Osteocyte (in vitro differentiated cells): ENCODE measurements at places on chromosomes 1 and 21. TPM values are rescaled to one million over a fixed set of nuclear protein-coding genes. Genes with fewer than 3 reads are reported as not detected.

The RGS18 gene
- not detected in 2 replicates for total RNA-seq

The OR2T33 gene
- total RNA-seq = not detected in 2 replicates

The JAK1 gene
- 103 TPM in 2 replicates for total RNA-seq

The LIN28A gene
- not detected in 2 replicates for total RNA-seq

The HAO2 gene
- total RNA-seq = not detected in 2 replicates

The KCNH1 gene
- 7.3 and 9.4 TPM in 2 replicates for total RNA-seq

- no peak overlapping the region for H3K4me3 ChIP-seq
- peaks cover 19% of the 10 kb centered on the region for H3K27me3 ChIP-seq
- no peaks in the 10 kb centered on the region for H3K36me3 ChIP-seq
- DNase-seq = peak; percentile 56
These were observed 87.5 kb downstream of the IER5 start for GRCh38 chr1:181175955-181176354.

DNA sequence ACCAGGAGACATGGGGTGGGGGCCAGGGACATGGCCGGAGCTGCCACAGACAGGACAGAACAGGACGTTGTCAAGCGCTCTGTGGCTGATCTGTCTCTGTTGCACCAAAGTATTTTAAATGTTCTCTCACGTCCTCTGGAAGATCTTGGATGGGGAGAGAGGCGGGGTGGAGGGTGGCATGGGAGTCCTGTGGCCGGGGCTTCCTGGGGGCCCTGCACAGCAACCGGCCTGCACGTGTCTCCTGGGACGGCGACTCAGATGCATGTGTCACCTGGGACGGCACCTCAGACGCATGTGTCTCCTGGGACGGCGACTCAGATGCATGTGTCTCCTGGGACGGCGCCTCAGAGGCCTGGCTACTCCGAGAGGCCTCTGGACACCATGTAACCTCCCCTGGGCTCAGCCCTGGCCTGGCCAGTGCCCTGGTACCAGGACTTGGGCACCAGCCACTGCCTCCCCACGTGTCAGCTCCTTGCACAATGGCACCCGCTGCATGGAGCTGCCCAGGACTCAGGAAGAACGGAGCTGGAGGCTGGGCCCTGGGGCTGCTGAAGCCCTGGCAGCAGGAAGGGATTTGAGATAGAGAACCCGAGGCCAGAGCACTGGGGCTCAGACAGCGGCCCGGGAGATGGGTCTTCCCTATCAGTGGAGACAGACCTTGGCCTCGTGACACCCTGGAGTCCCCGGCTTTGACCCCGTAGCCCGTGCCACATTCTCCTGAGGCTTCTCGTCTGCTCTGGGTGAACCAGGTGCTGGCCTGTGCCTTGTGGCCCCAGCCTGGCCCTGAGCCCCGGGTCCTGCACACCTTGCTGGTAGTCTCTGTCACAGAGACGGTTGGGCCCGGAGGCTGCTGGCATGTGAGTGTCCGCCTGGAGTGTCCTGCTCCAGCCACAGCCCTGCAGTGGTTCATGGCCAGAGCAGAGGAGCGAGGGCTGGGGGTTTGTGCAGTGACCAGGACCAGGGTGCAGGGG is 14.7 kb upstream of the SLC19A1 start:
- H3K4me3 ChIP-seq = no peak overlapping the region
- peaks cover 6% of the 10 kb centered on the region for H3K4me1 ChIP-seq
- peaks cover 19% of the 10 kb centered on the region for H3K27me3 ChIP-seq

DNA sequence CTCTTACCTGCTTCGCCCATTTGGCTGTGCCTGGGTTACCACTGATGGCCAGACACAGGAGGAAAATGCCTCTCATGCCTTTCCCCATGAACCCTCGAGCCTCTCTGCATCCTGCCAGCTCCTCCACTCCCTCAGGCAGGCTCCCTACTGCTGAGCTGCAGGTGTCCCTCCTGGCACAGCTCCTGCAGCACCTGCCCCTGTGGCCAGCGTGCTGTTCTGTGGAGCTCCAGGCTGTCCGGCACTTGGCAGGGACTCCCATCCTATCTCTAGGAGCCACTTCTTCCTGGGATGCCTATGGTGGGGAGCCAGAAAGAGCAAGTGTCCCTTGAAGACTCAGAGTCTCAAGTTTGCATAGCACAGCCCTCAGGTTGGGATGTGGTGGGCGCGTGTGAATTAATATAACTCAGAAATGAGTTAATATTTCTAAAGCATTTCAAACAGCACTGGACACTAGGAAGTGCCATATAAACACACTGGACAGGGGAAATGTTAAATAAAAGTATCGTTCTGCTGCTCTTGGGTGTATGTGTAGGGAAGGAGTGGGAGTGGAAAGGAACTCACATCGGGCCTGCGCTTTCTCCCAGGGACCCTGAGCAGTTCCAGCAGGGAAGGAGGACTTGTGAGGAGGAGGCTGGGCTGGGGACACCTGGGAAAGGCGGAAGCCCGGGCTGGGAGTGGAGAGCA is 2.7 kb downstream of the LRRC71 start:
- no peak for DNase-seq
- peaks cover 11% of the 10 kb centered on the region for H3K36me3 ChIP-seq
- H3K27ac ChIP-seq = no peak overlapping the region
- H3K4me1 ChIP-seq = peaks cover 39% of the 10 kb centered on the region
- peak overlapping the region; percentile 56 for H3K4me3 ChIP-seq

DNA sequence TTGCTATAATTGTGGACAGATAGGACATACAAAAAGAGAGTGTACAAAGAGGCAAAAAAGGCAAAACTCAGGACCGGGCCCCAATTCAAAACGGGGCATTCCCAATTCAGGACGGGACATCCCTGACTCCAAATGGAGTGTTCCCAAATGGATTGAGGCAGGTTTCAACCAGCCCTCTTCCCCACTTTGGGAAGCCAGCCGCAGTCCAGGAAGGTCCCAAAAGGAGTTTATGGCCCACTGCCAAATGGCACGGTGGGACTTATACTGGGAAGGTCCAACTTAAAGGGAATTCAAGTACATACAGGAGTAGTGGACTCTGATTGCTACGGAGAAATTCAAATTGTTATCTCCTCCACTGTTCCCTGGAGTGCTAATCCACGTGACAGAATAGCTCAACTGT is 3.5 kb upstream of the ZNF669 start:
- peaks cover 18% of the 10 kb centered on the region for H3K4me1 ChIP-seq
- H3K36me3 ChIP-seq = peaks cover 3% of the 10 kb centered on the region
- peak; percentile 54 for DNase-seq
- H3K4me3 ChIP-seq = no peak overlapping the region

DNA sequence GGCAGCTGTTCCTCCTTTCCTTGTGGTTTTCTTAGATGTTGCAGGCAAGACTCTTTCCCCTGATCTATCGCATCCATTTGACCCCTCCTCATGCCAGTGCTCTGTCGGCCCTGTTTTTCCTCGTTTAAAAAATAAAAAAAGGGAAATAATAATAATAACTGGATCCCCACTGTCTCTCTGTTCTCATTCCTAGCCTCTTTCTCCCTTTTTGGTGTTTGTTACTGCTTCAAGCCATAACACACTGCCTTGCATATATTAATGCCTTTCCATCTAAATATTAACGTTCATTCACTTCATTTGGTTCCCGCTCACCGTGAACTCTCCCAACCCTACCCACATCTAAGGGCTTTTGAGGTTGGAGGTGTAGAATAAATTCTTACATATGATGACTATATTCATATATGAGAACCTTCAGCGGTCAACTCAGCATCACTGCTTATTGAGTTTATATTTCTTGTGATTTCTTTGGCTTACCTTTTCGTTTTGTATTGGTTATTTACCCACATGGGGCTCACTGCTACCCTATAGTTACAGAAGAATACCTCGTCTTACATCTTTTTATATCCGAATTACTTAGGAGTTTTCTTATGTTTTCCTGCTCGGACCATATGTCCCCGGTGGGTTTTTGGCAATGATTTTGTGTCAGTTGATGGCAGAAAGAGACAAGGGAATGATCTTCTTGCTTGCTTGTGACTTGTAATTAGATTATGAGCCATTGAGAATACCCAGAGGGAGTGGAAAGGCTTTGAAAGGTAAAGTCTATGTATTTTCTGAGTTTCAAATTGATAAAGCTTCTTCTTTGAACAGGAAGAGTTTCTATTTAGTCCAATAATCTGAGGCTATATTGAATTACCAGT is 805 bp downstream of the ATG4C start:
- no peaks in the 10 kb centered on the region for H3K36me3 ChIP-seq
- no peak overlapping the region for H3K4me3 ChIP-seq
- no peak for DNase-seq
- peaks cover 4% of the 10 kb centered on the region for H3K27me3 ChIP-seq
- peaks cover 6% of the 10 kb centered on the region for H3K4me1 ChIP-seq

- no peak overlapping the region for H3K4me3 ChIP-seq
- no peaks in the 10 kb centered on the region for H3K27me3 ChIP-seq
- no peaks in the 10 kb centered on the region for H3K36me3 ChIP-seq
- no peak for DNase-seq
- no peak overlapping the region for H3K27ac ChIP-seq
These were observed 586.3 kb downstream of the ADGRL2 start for GRCh38 chr1:82387012-82387366.

GRCh38 chr1:36303650-36304360 is 2.4 kb upstream of the SH3D21 start:
- H3K4me1 ChIP-seq = peaks cover 17% of the 10 kb centered on the region
- H3K27ac ChIP-seq = peak overlapping the region; percentile 73
- H3K36me3 ChIP-seq = peaks cover 30% of the 10 kb centered on the region
- H3K4me3 ChIP-seq = no peak overlapping the region
- DNase-seq = no peak
- no peaks in the 10 kb centered on the region for H3K27me3 ChIP-seq

DNA sequence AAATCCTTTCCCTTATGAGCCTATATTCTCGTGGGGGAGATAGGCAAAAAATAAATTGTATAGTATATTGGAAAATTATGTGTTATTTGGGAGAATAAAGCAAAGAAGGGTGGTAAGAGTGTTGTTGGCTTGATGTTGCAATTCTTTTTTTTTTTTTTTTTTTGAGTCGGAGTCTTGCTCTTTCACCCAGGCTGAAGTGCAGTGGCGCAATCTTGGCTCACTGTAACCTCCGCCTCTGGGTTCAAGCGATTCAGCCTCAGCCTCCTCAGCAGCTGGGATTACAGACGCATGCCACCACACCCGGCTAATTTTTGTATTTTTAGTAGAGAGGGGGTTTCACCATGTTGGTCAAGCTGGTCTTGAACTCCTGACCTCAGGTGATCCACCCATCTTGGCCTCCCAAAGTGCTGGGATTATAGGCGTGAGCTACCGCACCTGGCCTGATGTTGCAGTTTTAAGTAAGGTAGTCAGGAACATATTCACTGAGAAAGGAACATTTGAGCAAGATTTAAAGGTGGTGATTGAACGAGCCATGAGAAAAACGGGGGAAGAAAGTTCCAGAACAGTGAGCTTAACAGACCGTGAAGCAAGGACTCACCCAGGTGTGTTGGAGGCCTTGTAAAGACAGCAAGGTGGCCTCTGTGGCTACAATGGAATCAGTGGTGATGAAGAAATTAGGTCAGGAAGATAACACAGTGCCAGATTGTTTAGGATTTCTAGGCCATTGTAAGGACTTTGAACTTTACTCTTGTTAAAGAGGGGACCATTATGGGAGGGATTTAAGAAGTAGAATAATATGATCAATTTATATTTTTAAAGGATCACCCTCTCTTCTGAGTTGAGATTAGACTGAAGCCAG is 45.8 kb downstream of the RPRD2 start:
- no peak overlapping the region for H3K27ac ChIP-seq
- no peak overlapping the region for H3K4me3 ChIP-seq
- H3K4me1 ChIP-seq = peaks cover 27% of the 10 kb centered on the region
- H3K27me3 ChIP-seq = no peaks in the 10 kb centered on the region
- no peak for DNase-seq

DNA sequence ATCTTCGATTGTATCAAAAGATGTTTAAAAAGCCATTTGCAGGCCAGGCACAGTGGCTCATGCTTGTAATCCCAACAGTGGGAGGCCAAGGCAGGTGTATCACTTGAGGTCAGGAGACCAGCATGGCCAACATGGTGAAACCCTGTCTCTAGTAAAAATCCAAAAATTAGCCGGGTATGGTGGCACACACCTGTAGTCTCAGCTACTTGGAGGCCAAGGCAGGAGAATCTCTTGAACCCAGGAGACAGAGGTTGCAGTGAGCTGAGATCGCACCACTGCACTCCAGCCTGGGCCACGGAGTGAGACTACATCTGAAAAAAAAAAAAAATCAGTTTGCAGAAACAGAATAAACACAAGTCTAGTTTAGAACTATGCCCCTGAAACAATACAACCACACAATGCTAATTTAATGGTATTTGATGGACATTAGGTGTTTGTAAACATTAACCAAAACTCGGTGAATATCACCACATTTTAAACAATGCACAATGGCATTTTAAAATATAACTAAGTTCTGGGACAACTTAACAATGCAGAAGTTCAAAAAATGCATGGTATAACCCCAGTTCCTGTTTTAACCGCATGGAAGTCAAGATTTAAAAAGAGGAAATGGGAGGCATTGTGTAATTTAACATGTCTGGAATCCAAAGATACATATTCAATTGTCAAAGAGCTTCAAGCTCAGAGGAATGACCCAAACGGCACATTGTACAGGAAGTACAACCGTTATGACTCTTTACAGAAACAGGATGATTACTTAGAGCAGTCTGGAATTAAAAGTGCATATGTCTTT is 7.1 kb upstream of the PTTG1IP start:
- DNase-seq = no peak
- H3K27me3 ChIP-seq = no peaks in the 10 kb centered on the region
- no peak overlapping the region for H3K4me3 ChIP-seq
- peaks cover 17% of the 10 kb centered on the region for H3K4me1 ChIP-seq
- no peaks in the 10 kb centered on the region for H3K36me3 ChIP-seq
- H3K27ac ChIP-seq = peak overlapping the region; percentile 8
